Ascending aorta (tissue), 2 donors: ENCODE measurements at places on chromosomes 16 and 17.

- no peak for DNase-seq
Observed at GRCh38 chr17:76131051-76131691, 9.9 kb downstream of the FOXJ1 start.

- no peak for DNase-seq
Observed at GRCh38 chr17:48148854-48149786, 41.6 kb downstream of the SNX11 start.

- no peak for DNase-seq
Observed at GRCh38 chr16:6035161-6035560, 937.6 kb upstream of the EEF2KMT start.

GRCh38 chr16:86063760-86064405 lies 164.9 kb downstream of the IRF8 start:
- no peak for DNase-seq

- no peak for DNase-seq
Observed at GRCh38 chr16:77289331-77289809, 90.2 kb downstream of the SYCE1L start.

DNA sequence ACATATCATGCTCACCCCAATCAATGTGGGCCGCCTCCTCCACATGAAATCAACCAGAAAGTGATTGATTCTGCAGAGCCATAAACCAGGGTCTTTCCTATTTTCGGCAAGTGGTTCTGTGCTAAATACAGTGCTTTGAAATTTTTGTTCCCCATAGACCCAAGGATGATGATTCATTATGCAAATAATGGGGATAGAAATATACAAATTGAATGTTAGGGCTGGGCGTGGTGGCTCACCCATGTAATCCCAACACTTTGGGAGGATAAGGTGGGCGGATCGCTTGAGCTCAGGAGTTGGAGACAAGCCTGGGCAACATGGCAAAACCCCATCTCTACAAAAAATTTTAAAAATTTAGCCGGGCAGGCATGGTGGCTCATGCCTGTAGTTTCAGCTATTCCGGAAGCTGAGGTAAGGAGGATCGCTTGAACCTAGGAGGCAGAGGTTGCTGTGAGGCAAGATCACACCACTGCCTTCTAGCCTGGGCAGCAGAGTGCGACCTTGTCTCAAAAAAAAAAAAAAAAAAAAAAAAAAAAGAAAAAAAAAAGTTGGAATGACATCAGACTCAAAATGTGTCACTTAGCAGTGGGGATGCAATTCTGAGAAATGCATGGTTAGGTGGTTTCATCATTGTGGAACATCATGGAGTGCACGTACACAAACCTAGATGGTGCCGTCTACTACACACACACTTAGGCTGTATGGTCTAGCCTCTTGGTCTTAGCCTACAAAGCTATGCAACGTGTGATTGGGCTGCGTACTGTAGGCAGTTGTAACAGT lies 581.7 kb downstream of the MAF start:
- DNase-seq, result no peak

DNA sequence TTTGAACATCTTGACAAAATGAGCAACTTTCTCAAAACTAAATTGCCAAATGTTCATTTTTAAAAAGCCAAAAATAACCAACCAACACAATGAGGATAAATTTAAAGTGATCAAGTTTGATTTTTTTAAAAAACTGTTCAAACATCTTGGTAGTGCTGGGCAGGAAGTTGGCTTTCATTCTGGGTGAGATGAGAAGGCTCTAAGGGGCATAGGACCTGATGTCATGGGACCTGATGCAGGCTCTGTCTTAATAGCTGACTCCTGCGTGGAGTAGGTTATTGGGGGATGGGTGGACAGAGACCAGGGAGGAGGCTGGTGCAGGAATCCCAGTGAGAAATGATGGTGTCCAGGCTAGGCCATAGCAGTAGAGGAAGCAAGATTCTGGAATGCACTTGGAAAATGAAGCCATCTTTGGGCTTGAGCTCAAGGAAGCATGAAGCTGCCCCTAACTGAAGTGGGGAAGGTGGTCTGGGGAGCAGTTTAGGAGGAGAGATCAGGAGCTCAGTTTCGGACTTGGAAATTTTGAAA lies 20.4 kb downstream of the NLRC5 start:
- DNase-seq, result no peak

DNA sequence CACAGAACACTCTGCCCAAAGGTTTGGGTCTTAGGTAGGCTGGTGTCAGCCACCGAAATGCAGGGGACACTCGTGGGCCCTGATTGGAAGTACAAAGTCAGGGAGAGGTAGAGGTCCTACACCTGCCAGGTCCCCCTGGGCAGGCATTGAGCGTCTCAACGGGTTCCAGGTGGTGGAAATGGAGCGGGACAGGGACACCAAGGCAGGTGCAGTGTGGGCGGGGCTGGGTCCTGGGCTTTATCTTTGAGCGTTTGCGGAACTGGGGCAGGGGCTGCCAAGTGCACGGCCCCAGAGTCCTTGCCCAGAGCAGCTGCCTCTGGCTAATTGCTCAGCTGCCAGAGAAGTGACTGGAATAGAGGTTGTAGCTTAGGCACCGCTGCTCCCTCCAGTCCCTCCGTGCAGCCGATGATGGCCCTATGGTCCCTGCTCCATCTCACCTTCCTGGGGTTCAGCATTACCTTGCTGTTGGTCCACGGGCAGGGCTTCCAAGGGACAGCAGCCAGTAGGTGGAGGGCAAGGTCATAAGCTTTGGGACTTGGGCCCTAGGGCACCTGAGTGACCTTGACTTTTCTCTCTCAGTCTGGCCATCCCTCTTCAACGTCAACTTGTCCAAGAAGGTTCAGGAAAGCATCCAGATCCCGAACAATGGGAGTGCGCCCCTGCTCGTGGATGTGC lies at the start of gene ZACN:
ZACN (plus strand) TSS at position 323 of the 675 bp plus-strand sequence; CDS start at position 406, 83 bp downstream.
- DNase-seq, result no peak

- no peak for DNase-seq
Observed at GRCh38 chr16:15572329-15573001, 70.5 kb downstream of the MARF1 start.

GRCh38 chr17:16491703-16492612 lies at the start of gene LRRC75A:
Gene LRRC75A (minus strand): TSS chr17:16492193. CDS start chr17:16491990, 203 bp downstream.
- DNase-seq, result no peak

DNA sequence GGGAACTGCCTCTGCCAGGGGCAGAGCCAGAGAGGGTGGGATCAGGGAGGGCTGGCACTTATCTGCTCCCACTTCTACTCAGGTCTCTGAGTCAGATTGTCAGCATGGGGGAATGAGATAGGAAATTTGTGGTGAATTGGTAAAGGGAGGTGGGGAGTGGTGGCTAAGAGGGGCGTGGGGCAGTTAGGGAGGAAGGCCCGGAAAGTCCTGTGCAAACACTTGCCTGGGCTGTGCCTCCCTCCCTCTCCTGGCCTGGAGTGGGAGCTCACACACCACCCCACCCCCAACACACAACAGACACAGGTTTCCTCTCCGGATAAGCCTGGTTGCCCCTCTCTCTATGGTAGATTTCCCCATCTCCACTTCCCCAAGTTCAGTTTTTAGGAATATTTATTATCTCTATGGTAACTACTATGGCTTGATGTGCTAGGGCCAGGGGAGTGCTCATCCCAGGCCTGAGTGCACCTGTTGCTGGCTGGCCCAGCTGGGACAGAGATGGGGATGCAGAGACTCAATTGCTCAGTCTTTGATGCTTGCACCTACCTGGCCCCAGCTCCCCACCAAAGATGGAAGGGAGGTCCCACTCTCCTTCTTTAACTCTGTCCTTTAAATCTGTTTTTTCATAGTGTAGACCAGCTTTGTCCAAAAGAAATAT lies 2.7 kb downstream of the SPNS2 start:
- DNase-seq, result no peak

- no peak for DNase-seq
Observed at GRCh38 chr16:89035669-89036570, 57.7 kb upstream of the ACSF3 start.

GRCh38 chr17:80096561-80097021 lies 4.8 kb upstream of the GAA start:
- no peak for DNase-seq

- no peak for DNase-seq
Observed at GRCh38 chr16:17343028-17343427, 127.7 kb downstream of the XYLT1 start.

- DNase-seq, result no peak
Observed at GRCh38 chr17:15049795-15050160, 215.3 kb downstream of the PMP22 start.

DNA sequence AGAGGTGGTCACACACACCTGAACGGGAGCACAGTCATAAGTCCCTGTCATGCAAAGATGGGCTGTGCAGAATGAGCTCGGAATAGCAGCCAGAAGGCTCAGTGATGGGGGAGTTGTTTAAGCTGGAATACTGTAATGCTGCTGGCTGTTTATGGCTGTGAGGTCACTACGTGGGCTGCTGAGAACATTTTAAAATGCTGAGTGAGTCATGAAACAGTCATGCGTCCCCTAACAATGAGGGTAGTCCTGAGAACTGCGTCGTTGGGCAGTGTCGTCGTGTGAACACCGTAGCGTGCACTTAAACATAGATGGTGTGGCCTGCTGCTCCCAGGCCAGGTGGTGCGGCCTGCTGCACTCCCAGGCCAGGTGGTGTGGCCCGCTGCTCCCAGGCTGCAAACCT lies 39.7 kb downstream of the TBCD start:
- no peak for DNase-seq

DNA sequence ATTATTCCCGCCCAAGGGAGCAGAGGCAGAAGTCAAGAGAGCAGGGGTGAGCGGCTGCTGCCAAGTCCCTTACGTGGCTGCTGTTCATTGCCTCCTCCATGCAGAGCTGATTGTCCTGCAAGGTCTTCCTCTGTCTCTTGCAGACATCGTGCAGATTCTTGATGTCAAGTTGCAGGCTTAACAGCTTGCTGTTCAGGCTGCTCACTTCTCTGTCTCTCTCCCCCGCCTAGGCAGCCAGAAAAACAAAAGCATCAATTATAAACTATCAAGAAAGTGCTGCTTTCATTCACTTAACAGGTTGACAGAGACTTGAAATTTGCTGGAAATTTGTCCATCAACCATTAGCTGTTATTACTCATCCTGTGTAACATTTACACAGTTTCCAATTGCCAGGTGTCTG lies 7.3 kb downstream of the PMFBP1 start:
- no peak for DNase-seq

DNA sequence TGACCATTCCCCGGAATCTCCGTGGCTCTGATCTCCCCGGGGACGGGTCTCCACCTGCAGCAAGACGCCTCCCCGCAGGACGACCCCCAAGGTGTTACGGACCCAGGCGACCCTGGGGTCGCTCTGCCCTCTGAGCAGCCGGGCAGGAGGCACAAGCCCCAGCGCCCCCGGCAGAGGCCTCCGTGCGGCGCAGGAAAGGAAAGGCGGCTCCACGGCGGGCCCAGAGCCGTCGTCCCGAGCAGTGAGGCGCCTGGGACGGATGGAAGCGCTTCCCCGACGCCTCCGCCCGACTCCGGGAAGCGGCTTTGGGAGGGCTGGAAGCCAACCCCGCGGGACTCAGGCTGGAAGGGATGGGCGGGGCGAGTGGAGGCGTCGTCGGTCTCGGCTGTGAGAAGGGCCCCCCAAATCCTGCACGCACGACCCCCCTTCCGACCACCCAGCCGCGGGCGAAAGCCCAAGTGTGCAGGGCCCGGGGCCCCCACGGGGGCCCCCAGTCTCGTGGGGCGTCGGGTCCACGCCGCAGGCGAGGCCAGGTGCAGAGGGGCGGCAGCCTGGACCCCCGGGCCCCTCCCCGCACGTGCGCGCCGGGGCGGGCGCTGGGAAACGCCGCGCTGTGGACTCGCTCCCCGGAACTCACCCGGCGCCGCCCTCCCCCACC lies 32.7 kb upstream of the RPH3AL start:
- no peak for DNase-seq

DNA sequence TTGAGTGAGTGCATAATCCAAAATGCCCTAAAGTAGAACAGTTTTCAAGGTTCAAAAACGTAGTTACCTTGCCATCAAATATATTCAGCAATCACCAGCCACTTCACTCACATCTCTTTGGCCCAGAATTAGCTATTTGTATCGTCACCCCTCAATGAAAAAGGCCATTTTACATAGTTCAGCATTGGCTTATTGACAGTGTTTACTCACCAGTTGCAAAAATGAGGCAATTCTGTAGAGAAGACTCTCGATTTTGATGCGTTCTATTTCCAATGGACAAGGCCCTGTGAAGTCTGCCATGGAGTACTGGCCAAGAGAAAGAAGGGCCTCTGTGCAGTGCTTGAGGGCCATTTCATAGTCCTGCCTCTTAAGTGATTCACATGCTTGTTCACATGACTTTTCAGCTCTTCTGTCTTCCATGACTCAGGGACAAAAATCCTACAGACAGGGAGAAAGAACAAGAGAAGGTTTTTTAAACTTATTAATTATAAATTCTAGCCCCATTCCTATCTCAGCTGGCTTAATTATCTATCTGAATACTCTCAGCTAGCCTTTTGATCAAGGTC lies 26.5 kb downstream of the HELZ start:
- DNase-seq, result no peak

- DNase-seq, result peak; percentile 69
Observed at GRCh38 chr16:23807028-23807427, 28.8 kb upstream of the PRKCB start.

DNA sequence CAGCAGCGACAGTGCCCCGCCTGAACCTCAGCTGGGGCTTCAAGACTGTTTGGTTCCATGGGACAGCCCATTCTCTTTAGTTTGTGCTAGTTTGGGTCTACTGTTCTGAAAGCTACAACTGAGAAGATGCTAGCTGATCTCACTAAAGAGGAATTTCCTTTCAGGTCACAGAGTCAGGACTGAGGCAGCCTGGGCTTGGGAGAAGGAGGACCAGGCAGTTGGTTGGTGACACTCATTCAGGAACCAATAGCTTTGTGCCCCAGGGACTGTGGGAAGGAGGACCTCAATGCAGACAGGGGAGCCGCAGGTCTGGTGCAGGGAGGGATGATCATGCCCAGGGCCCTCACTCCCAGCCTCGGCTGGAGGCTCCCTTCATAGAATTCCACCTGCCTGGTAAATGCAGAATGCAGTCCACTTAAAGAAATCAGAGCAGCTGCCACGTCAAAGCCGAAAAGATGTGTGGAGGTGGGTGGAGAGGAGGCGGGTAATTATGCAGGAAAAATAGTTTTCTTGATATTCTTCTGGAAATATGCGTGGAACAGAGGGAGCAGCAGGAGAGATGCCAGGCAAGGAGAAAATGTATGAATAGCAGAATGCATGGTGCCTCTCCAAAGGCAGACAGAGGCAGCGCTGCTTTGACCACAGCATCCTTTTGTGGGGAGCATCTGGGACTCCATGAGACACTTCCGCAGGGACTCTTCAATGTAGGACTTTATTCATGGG lies 32.6 kb upstream of the ZFP90 start:
- no peak for DNase-seq

GRCh38 chr16:27198451-27199234 lies 4.7 kb upstream of the KDM8 start:
- DNase-seq, result no peak

GRCh38 chr17:6948562-6948961 lies 47.3 kb upstream of the ALOX12 start:
- no peak for DNase-seq

- no peak for DNase-seq
Observed at GRCh38 chr17:28097901-28098300, 55.4 kb downstream of the NLK start.

GRCh38 chr16:87464691-87465300 lies 28.0 kb downstream of the ZCCHC14 start:
- DNase-seq, result peak; percentile 85

GRCh38 chr17:70622368-70623260 lies 453.3 kb downstream of the KCNJ2 start:
- DNase-seq, result no peak

- DNase-seq, result no peak
Observed at GRCh38 chr17:68172461-68172954, 75.3 kb upstream of the AMZ2 start.

GRCh38 chr17:28513476-28513875 lies 7.3 kb downstream of the FOXN1 start:
- no peak for DNase-seq

- DNase-seq, result peak; percentile 85
Observed at GRCh38 chr16:66549284-66550131, at the start of gene TK2. Gene TK2 (minus strand): TSS chr16:66550122. CDS start chr16:66550061, 61 bp downstream.

GRCh38 chr16:49127103-49127502 lies 154.5 kb downstream of the CBLN1 start:
- no peak for DNase-seq
